ENCODE measurements at places on chromosomes 11 and 22. TPM values are rescaled to one million over a fixed set of nuclear protein-coding genes. Genes with fewer than 3 reads are reported as not detected.
A peak's percentile ranks its signal among the peaks of the same experiment; 100 is the strongest.

DNA sequence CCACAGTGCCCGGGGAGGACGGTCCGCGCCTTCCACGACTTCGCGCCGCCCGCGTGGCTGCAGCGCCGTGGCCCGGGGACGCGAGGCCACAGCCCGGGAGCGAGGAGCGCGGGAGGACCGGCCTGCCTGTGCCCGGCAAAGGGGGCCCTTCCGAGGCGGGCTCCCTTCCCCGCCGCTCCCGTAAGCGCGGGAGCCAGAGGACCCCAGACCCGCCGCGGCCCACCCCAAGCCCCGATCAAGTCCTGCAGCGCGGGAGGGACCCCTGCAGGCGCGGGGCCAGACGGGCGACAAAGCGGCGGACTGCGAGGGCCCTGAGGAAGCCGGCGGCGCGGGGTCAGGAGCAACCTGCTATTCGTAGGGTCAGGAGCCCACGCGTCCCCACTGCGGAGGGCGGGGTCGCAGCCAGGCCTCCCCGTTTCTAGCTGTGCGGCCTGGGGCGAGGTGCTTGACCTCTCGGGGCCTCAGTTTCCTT, 110.3 kb downstream of the WNT7B start:
- no peak for DNase-seq

Gene MMP27
- total RNA-seq = not detected

GRCh38 chr11:2537896-2538724, 93.3 kb downstream of the KCNQ1 start:
- peak; percentile 2 for DNase-seq

- peak; percentile 72 for DNase-seq
These were observed 19.2 kb downstream of the NPTXR start for GRCh38 chr22:38824585-38824984.

- no peak for DNase-seq
These were observed 54.2 kb downstream of the NAV2 start for GRCh38 chr11:19766810-19767209.

- DNase-seq = no peak
These were observed 1.5 kb downstream of the FEZ1 start for GRCh38 chr11:125494561-125494960.

DNA sequence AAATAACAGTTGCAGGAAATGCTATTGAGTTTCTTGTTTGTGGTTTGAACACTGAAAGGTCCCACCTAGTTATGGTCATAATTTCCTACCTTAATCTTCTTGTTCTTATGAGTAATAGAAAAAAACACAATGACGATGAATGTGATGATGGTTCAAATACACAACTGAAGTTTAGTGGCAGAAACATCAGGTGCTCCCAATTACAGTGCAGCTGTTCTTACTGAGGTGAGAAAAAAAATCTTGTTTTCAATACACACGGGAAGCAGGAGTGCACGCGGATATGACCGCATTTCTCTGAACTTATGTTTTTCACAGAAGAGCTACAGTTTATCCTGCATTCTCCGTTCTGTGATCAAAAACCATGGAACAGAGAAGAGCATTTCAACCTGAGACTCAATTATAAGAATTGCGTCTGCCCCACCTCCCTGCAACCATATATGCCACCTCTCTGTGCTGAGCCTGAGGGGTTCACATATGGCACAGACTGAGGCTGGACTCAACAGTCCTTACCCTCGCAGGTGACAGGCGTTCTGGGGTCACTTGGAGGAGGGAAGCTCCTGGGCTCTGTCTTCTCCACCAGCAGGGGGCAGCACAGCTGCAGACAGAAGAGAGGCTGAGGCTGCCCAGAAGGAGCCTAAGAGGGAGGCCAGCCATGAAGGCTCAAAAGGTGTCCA, 99.7 kb upstream of the IGLL5 start:
- DNase-seq = peak; percentile 74

GRCh38 chr22:16777284-16777924, 47.8 kb downstream of the XKR3 start:
- no peak for DNase-seq

DNA sequence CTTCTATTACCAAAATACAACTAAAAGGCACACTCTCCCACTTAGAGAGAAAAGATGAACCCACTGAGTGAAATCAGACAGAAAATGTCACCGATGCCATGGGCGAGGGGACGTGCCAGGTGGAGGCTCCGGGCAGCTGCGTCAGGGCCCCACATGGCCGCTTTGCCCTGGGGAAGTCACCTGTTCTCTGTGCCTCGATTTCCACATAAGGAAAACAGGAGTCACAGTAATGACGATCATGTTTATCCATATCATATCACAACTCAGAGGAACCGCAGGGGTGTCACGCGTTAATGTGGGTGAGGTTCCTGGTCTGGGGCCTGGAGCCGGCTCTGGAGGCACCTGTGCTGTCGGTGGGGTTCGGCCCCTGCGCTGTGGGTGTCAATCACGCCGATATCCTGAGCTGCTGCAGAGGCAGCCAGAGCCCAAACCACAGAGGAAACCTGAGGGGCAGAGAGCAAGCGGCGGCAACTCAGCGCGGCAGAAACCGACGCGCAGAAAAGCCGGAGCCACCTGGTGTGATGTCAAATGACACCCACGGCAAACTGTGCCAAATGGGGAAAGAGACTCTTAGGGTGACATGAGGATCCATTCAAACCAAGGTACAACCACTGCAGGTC, 243.7 kb downstream of the BRD1 start:
- no peak for DNase-seq

DNA sequence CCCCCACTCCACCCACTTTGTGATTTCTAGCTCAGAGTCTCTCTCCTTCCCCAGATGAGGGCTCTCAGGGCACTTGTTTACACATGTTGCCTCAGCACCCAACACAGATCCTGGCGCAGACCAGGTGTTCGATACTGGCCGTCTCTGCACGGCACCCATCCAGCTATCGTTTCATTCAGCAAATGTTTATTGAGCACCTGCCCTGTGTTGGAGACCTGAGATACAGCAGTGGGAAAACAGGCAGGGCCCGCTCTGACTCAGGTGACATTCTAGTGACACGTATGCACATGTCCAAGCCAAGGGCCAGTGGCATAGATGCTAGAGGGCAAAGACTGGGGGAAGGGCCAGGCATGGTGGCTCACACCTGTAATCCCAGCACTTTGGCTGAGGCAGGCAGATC, 71.9 kb downstream of the NFAM1 start:
- no peak for DNase-seq

GRCh38 chr11:102071497-102072472, 24.5 kb downstream of the CFAP300 start:
- no peak for DNase-seq

GRCh38 chr11:98701541-98701940, 319.2 kb upstream of the CNTN5 start:
- DNase-seq = no peak

- DNase-seq = no peak
These were observed 3.2 kb upstream of the CST6 start for GRCh38 chr11:66008468-66009101.

Gene TMA7B
- 1.1 TPM for total RNA-seq

Gene OR52A5
- not detected for total RNA-seq

Gene HOATZ
- total RNA-seq = not detected

DNA sequence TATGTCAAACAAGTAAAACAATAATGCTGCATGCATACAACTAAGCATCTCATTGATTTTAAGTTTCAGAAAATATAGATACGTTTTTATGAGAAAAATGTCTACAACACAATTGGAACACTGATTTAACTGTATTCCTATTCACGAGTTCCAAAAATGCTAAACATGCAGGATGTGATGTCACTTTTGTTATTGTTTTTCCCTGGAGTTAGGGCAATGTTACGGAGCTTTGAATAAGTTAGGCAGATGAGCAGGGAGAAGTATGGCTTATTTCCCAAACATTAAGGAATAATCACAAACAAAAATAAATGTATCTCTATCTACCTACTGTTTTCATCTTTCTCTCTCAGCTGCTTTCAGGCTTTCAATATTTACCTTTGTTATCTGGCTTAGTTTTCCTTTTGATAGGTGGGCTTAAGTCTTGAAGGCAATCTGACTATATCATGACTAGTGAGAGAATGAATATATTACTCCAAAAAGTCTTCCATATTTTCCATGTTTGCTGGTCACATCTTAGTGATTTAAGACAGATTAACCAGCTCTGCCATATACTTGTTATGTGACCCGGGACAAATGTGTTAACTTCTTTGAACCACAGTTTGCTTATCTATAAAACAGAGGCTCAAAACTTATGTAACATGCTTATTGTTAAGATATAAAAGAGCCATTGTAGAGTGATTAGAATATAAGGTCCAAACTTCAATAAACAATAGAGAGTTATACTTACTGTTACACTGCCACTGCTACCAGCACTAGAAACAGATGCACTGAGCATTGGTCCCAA, 854.4 kb upstream of the CCDC90B start:
- no peak for DNase-seq

Gene SYT12
- total RNA-seq = not detected

DNA sequence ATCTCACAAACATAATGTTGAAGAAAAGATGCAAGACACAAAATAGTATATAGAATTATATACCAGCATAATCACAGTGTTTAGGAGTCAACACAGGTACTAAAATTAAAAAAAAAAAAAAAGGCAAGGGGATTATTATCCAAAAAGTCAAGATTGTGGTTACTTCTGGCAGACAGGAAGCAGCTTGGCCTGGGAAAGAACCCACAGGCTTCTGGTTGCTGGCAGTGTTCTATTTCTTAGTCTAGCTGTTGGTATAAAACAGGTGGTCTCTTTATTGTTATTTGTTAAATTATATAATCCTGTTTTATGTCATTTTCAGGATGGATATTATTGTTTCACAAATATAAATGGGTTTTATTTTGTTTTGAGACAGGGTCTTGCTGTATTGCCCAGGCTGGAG, 54.0 kb downstream of the C11orf58 start:
- DNase-seq = no peak

GRCh38 chr22:23457380-23457985, 122.6 kb downstream of the IGLL1 start:
- no peak for DNase-seq

Gene UBQLN3
- total RNA-seq = not detected

DNA sequence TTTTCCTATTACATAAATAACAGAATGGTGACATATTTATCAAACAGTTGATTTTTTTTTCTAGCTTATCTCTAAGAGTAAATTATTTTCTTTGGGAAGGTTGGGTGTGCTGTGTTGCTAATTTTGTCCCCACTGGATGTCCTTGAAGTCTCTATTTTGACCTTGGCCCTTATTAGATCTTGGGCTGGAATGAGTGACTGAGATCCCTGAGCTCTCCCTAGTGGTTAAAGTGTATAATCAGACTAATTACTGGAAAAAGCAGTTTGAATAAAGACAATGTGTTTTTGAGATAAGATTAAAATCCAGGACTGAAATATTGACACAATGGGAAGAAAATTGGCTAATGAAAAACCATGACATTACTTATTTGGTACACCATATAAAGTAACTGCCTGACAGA, 56.1 kb downstream of the AASDHPPT start:
- DNase-seq = no peak

GRCh38 chr22:46370584-46371291, 35.2 kb downstream of the TRMU start:
- DNase-seq = no peak

DNA sequence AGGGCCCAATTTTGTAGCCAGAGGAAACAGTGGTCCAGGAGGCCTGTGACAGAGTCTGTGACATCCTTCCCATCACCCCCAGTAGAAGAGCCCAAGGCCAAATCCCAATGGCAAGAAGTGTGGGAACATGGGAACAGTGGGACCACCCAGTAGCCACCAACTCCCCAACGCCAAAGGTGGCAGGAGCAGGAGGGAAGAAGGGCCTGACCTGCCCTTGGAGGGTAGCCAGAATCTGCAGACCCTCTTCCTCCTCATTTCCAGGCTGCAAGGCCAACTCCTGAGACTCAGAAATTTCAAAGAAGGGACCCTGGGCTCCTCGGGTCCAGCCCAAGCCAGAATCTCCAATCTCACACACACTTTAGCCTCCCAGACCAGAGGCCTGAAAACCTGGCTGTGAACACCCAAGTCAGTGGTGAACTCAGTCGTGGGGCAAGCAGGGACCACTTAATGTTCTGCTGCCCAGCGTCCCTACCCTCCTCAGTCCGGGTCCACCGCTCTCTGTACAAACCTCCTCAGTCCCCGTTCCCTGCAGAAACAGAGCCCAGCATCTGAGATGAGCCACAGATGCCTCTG, 6.2 kb downstream of the RAB3IL1 start:
- DNase-seq = no peak

Gene MS4A15
- not detected for total RNA-seq

GRCh38 chr11:75873417-75874221, 58.6 kb downstream of the UVRAG start:
- no peak for DNase-seq

GRCh38 chr11:125404811-125405790, 91.0 kb downstream of the FEZ1 start:
- peak; percentile 78 for DNase-seq

DNA sequence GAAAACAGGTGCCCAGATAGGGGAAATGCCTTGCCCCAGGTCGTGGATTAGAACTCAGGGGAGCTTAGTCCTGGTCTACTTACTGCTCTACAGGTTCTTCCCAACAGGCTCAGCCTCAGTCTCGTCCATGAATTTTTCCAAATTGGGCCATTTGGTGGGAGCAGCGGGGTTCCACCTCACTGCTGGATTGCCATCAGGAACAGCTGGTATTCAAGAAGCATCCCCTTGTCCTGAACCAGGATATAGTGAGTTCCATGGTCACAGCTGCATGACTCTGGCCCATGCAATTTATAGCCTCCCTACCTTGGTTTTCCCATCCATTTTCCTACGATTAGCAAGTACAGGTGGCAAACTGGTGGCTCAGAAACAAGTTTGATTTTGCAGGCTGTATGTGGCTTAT, 6.6 kb upstream of the UBE2L6 start:
- DNase-seq = no peak

Gene VPS37C
- total RNA-seq = 8.5 TPM

Gene RFPL2
- not detected for total RNA-seq

GRCh38 chr11:77374611-77375031, 73.1 kb upstream of the GDPD4 start:
- no peak for DNase-seq

GRCh38 chr11:46698597-46698996, 1.8 kb downstream of the ARHGAP1 start:
- no peak for DNase-seq

DNA sequence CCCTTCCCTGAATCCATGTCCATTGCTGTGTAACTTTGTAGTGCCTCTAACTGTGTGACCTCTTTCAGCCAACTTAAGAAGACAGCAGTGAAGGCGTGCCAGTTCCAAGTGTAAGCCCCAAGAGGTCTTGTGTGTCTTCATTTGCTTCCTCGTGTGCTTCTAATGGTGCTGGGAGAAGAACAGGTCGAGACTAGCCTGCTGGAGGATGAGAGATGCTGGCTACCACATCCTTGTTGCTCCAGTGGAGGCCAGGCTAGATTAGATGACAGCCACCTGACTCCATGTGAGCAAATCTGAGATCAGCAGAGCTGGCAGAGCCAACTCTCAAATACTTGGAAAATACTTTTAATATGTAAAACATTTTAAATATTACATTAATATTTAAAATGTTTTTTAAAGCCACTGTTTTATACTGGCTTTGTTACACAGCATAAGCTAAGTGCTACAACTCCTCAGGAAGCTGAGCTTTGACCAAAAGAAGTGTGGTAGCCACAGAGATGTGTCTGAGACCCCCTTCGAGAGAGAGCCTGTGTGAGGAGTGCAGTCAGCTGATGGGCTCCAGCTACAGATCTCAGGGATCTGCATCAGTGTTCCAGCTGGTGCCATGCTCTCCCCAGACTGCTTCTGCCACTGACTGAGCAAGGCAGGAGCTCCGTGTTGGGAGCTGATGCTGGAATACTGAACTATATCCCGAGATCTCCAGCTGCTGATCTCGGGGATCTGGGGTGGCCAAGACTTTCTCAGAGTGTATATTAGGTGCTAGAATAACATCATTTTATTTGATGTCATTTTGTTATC, 8.9 kb downstream of the KCNJ11 start:
- no peak for DNase-seq

All from activated naive CD4-positive, alpha-beta T cell treated with anti-CD3 and anti-CD28 coated beads for 36 hours (primary cell).